ENCODE measurements at places on chromosomes 11 and 22.
A peak's percentile ranks its signal among the peaks of the same experiment; 100 is the strongest.

- DNase-seq: peak; percentile 91
Measured at GRCh38 chr22:50185375-50186087, at the start of gene TRABD. TSS of gene TRABD (plus strand) at chr22:50185913. CDS start at chr22:50193061, 7,148 bp downstream.

- DNase-seq: no peak
Measured at GRCh38 chr11:21727102-21727501, 465.8 kb upstream of the ANO5 start.

- DNase-seq: no peak
Measured at GRCh38 chr11:11440144-11440543, 87.1 kb upstream of the CSNK2A3 start.

DNA sequence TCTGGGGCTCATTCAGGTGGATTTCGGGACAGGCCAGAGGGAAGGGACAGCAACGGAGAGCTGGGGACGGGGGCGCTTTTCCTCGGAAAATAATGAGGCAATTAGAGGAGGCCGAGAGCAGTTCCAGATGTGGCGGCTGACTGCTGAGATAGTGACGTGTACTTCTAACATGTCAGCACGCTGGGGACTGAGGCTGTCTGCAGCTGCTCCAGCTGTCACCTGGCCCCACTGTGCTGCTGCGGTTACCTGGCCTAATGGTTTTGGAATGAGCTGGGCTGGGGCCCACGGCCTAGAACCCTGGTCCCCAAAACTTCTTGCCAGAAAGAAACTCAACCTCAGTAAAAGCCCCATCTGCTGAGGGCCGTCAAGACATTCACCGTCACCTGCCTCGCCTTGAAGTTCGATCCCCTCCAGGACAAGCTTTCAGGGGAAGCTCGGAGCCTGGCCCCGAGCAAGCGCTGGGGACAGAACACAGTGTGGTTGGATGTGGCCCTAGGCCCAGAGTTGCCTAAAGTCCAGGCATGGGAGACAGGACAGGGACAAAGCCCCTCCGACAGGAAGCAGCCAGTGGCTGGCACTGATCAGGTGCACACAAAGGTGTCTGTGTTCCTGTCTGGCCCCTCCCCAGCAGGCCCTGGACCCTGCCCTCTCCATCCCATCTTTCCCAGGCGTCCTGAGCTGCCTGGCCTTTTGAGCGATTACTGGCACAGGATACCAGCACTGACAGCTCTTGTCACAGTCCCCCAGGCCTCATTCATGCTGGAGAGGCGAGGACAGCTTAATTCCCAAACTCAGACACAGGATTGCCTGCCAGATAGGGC is 22.1 kb downstream of the RPUSD4 start:
- no peak for DNase-seq

DNA sequence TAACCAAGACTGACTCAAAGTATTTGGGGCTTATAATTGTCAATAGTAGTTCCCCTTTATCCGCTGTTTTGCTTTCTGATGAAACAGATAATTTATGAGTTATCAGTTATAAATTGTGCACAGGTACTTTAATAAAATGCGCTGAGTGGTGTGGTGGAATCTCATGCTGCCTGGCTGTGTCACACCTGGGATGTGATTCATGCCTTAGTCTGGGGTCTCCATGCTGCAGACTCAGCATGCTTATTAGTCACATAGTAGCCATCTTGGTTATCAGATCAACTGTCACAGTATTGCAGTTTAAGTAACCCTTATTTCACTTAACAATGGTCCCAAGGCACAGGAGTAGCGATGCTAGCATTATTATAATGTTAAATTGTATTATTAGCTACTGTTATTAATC is 995.2 kb downstream of the NTM start:
- no peak for DNase-seq

- DNase-seq: no peak
Measured at GRCh38 chr22:27780161-27780575, 21.4 kb downstream of the MN1 start.

DNA sequence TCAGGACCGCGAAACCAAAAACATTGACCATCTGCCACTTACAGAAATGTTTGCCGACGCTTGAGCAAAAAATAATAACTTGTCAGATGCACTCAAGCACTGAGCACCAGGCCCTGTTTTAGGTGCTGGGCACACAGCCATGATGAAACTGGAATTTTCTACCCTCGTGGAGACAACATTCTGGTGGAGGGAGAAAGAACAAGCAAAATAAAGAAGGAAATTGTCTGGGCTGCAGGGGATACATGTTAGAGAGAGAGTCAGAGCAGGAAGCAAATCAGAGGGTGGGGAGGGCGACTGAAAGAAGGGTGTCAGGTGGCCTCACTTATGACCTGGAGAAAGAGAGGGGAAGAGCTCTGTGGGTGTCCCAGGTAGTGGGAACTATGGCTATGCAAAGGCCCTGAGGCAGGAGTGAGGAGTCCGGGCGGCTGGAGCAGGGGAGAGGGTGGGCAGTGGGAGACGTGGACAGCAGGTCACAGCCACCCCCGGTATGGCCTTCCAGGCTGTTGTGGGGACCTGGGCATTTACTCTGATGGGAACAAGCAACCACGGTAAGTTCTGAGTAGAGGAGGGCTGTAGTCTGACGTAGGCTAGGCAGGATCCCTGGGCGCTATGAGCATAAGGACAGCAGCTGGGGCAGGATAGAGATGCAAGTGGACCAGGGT is 78.8 kb downstream of the MYEOV start:
- DNase-seq: peak; percentile 26

GRCh38 chr11:114066046-114066648 is 6.6 kb downstream of the ZBTB16 start:
- DNase-seq: no peak

DNA sequence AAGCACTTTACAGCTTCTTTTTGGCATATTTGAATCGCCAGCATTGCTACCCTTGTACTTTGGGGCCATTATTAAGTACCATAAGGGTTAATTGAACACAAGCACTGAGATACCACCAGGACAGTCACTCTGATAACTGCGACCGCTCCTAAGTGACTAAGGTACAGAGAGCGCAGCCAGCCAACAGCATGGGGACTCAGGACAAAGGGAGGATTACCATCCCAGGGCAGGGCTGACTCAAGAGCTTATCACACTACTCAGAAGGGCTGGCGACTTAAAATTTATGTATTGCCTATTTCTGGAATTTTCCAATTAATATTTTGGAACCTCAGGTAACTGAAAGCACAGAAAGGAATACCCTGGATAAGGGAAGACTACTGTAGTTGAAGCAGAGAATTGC is 479 bp downstream of the ZNF280A start:
- DNase-seq: no peak

DNA sequence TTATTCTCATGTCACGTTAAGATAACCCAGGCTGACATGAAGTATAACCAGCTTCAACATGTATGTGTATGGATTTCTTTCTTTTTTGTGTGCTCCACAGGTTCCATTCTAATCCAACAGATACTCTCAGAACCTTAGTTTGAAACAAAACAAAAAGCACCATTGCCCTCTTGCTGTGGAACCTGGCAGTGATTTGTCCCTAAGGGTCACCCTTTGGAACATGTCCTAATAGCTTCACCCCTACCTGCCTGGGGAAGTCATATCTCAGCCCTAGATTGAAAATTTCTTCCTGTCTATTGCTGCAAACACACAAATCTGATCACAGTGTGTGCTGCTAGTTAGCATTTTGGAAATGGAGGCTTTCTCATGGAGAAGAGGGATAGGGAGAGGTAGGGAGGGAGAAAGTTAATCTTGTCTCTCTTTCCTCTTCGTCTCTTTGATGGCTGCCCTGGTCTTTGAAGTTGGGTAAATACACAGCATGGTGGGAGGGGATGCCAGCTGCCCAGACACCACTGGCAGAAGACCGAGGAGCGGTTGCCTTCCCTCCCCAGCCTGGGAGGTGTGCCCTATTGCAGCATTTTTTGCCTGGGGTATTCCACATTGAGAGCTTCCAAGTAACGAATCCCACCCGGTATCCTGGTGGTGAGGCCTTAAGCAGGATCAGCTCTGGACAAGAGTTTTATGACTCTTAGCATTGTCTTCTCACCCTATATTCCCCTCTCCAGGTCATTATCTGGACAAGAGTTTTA is 11.6 kb upstream of the CADM1 start:
- no peak for DNase-seq

- no peak for DNase-seq
Measured at GRCh38 chr11:11073996-11074395, 216.1 kb upstream of the ZBED5 start.

DNA sequence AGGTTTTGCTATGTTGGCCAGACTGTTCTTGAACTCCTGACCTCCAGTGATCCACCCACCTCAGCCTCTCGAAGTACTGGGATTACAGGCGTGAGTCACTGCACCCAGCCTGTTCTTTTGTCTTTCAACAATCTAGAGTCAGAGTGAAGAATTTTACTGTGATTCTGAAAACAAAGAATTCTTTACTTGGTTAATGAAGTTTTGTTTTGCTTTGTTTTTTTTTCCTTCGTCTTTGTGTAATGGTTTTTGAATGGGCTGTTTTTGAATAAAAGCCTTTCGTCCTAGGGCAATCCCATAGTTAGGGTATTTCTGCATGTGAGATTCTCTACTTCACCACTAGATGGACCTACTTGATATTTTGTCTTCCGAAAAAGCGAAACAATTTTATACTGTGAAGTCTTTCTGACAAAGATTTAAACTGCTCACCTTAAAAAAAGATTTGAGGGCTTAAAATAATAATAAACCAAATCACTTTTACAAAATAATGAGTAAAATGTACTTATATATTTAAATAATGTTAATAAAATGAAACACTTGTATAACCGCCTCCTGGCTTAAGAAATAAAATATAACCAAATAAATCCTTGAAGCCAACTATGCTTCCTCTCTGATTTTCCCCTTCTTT is 43.4 kb upstream of the SC5D start:
- DNase-seq: no peak

DNA sequence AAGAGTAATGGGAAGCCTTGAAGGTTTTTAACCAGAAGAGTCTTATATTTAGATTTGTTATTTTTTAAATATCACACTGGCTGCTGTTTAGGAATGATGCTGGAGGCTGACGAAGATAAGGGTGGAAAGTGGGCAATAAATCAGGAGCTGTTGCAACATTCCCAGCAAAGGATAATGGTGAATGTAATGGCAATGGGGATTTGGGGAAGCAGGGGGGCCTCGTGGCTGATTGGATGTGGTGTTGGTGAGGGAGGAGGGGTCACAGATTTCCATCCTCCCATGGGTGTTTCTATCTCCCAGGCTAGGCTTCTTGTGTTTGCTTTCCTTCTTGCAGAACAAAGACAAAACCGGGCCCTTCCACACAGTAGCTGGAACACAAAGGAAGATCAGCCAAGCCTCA is 80.8 kb downstream of the PIWIL4 start:
- DNase-seq: no peak

- no peak for DNase-seq
Measured at GRCh38 chr22:36239150-36239400, 252 bp downstream of the APOL2 start.

DNA sequence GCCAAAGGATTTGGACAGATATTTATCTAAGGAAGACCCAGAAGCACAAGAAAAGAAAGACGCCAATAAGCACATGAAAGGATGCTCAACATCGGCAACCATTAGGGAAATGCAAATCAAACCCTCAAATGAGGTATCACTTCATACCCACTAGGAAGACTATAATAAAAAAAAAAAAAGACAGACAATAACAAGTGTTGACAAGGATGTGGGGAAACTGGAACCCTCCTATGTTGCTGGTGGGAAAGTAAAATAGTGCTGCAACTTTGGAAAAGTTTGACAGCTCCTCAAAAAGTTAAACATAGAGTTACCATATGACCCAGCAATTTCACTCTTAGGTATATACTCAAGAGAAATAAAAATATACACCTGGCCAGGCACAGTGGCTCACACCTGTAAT is 47.0 kb downstream of the MICAL3 start:
- DNase-seq: no peak

GRCh38 chr11:62981743-62982142 is 3.0 kb downstream of the SLC22A6 start:
- no peak for DNase-seq

DNA sequence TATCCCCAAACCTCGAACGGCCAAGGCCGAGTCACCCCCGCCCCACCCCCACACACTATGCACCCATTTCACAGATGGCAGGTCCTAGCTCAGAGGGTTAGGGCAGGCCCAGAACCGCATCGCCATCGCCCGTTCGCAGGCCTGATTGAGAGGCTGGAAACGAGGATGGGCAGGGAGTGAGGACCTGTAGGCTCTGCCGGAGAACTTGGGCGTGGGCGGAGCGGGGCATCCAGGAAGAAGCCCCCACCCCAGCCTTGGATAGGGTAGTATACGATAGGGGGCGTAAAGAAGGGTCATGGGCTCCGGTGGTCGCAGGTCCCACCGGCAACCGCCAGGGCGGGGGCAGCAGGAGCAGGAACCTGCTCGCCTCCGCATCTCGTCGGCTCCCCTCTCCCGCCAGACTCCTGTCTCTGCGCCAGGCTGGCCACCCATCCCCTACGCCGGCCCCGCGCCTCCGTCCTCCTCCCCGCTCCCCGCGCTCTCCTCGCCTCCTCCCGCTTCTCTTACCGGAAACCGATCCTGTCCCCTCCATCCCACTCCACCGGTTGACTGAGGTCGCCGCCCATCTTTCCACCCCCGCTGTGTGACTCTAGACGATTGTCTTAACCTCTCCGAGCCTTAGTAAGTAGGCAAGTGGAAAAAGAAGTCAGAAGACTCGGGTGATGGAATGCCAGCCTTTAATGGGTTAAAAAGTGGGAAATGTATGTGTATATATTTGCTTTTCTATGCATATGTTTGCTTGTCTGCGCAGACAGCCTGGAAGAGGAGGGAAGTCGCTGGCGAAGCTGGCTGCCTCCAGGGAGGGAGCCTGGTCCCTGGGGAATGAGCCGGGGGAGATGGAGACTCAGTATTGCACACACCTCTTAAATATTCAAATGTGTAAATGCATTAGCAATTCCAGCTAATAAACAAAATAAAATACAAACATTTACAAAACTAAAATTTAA is 52.8 kb downstream of the CYTH4 start:
- DNase-seq: no peak

DNA sequence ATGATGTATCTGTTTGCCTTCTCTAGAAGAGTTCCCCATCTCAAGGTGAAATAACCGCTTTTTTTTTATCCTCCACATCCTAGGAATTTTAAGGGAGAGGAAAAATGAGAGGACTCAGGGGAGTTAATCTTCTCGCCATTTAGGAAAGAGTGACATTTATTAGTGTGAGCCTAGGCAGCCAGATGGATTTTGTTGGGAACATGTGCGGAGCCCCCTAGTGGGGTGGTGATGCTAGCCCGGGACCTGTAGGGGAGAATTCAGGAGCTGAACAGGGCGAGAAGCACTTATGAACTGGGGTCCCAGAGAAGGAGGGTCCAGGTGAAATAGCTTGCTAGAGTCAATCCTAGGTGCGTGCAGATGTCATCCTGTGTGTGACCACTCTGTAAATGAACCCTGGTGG is 10.7 kb downstream of the IL17RA start:
- DNase-seq: no peak

- no peak for DNase-seq
Measured at GRCh38 chr11:93196816-93197379, 893 bp downstream of the SLC36A4 start.

GRCh38 chr11:75867778-75868374 is 52.9 kb downstream of the UVRAG start:
- DNase-seq: no peak

- no peak for DNase-seq
Measured at GRCh38 chr22:30416403-30416802, 9.2 kb upstream of the MTFP1 start.

- no peak for DNase-seq
Measured at GRCh38 chr11:67585911-67586310, 2.3 kb downstream of the GSTP1 start.
